Lung (tissue), 17 donors: ENCODE measurements at places on chromosomes 16 and 17. TPM values are rescaled to one million over a fixed set of nuclear protein-coding genes. Genes with fewer than 3 reads are reported as not detected.
A peak's percentile ranks its signal among the peaks of the same experiment; 100 is the strongest.

Gene KRTAP4-11
- total RNA-seq: not detected

Gene GP1BA
- total RNA-seq: 0.18 TPM

Gene RASD1
- 11.4 TPM for total RNA-seq

Gene DBNDD1
- 2.5 TPM for total RNA-seq

Gene DPEP2
- total RNA-seq: 9.2 TPM

Gene ADGRG3
- total RNA-seq: 14.8 TPM

Gene KRT9
- total RNA-seq: not detected

Gene PRCD
- total RNA-seq: 11.3 TPM

- H3K36me3 ChIP-seq: no peaks in the 10 kb centered on the region
- H3K27me3 ChIP-seq: no peaks in the 10 kb centered on the region
- H3K27ac ChIP-seq: no peak overlapping the region
- H3K4me3 ChIP-seq: no peak overlapping the region
Observed at GRCh38 chr17:8742819-8743218, 1.8 kb downstream of the CCDC42 start.

DNA sequence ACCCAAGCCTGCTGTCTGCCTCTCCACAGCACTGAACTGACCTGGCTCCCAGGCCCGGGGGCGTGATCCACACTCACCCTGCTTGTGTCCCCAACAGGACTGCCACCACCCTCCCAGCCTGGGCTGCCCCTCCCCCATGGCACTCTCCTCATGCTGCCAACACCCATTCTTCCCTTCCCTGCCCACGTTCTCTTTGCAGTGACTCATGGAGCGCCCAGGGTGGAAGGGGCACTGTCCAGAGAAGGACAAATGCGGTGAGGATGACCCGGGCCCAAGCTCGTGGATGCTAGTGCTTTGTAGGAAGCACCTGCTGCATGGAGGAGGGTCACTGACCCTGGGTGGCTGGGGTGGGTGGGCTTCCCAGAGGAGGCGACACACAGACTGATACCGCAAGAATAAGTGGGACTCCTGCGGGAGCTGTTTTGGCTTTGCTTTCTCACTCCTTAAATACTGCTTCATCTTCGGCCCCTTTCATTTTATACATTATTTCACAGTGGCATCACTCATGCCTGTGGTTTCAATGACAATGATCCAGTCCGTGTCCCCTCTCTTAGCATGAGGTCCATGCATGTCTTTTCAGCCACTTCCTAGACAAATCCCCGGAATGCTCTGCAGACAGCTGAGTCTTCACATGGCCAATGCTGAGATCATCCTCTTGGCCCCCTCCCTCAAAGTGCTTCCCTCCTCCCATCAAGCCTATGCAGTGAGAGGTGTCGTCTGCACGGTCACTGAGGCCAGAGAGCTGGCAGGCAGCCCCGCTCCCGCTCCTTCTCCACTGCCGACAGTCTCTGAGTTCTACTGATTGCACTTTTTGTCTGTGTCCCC, 17.6 kb downstream of the CDK5R1 start:
- no peaks in the 10 kb centered on the region for H3K27me3 ChIP-seq
- DNase-seq: peak; percentile 84
- H3K27ac ChIP-seq: peak overlapping the region; percentile 58
- no peak overlapping the region for H3K4me3 ChIP-seq
- no peaks in the 10 kb centered on the region for H3K36me3 ChIP-seq

DNA sequence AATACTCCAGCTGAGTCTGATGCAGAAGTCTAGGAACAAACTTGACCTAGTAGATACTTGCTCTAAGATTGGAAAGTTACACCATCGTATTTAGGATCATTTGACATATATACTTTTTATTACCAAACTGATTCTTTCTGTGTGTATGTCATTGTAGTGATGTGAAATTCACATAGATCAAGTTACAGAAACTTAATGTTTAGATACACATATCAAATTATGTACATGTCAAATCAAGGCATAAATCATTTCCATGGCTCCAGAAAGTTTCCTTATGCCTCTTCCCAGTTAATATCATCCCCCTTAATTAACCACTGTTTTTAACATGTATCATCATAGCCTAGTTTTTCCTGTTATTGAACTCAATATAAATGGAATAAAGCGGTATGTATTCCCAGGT, 292.0 kb upstream of the CDH11 start:
- H3K27ac ChIP-seq: no peak overlapping the region
- H3K4me1 ChIP-seq: peaks cover 4% of the 10 kb centered on the region
- no peaks in the 10 kb centered on the region for H3K36me3 ChIP-seq
- no peak overlapping the region for H3K4me3 ChIP-seq
- DNase-seq: no peak

- no peak overlapping the region for H3K4me3 ChIP-seq
- no peak for DNase-seq
- no peaks in the 10 kb centered on the region for H3K4me1 ChIP-seq
Observed at GRCh38 chr17:50047083-50047482, 8.8 kb upstream of the ITGA3 start.

DNA sequence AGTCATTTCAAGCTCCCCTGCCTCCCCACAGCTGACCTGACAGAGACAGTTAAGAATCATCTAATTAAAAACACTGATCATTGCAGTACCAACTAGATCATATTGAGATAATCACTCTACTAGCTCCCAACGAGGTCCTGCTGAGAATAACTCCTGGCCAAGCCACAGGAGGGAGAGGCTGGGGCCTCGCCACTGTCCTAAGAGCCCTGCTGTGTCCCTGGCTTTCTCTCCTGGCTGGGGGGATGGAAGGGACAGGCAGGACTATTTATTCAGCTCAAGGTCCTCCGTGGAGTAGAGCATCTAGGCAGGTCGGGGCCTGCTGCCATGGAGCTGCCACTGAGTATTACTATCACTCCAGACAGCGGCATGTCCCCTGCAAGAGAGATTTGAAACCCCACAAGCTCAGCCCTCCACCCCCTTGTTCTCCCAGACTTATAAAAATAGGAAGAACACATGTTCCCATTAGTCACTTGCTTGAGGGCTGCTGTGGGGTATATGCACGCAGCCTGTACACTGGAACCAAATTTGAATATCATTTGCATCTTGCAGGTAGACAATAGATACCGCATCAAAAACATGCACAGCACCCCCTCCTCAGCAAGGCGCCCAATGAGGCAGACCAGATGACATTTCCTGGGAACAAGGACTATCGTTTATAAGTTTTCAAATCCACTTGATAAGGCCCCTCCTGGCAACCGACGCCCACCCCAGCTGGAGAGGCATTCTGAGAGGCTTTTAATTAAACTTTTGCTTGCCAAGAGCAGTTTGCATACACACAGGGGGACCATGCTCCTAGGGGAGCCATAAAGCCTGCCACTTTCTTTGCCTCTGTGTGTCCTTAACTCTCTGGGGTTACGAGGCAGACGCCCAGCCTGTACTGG, 385.2 kb upstream of the ZFHX3 start:
- H3K4me3 ChIP-seq: no peak overlapping the region
- no peaks in the 10 kb centered on the region for H3K36me3 ChIP-seq
- no peak overlapping the region for H3K27ac ChIP-seq

GRCh38 chr17:27376637-27377547, 79.4 kb upstream of the KSR1 start:
- H3K27me3 ChIP-seq: no peaks in the 10 kb centered on the region
- no peaks in the 10 kb centered on the region for H3K4me1 ChIP-seq
- DNase-seq: no peak
- H3K27ac ChIP-seq: no peak overlapping the region
- H3K4me3 ChIP-seq: no peak overlapping the region

DNA sequence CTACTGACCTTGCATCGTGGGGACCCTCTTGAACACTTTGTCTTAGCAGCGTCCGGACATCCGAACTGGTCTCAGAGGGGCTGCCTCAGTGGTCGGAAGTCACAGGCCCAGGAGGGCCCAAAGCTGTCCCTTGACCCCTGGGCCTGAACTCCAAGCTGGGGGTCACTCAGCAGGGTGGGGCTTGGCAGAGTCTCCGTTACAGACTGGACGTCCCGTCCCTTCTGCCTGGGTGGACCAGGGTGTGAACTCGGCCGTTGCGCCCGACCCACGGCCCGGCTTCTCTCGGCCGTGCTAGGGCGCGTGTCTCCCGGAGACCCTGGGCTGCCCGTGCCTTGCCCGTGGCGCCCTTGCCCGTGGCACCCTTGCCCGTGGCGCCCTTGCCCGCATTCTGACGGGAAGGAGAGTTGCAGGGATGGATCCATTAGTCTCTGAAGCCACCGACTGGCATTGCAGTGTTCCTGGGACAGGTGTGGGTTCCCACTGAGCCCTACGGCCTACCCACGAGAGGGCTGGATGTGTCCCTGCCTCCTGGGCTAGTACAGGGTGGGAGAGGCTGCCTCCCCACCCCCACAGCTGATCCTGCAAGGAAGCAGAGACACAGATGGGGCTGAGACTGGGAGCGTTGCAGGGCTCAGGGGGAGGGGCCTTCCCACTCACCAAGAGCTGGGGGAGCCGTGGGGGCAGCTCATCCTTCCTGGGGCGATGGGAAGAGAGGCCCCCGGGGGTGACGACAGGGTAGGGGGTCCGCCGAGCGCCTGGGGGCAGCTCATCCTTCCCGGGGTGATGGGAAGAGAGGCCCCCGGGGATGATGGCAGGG, 4.9 kb downstream of the CACNA1H start:
- H3K4me1 ChIP-seq: peaks cover 38% of the 10 kb centered on the region
- no peak overlapping the region for H3K27ac ChIP-seq
- DNase-seq: no peak
- H3K4me3 ChIP-seq: no peak overlapping the region
- H3K27me3 ChIP-seq: peaks cover 13% of the 10 kb centered on the region
- no peaks in the 10 kb centered on the region for H3K36me3 ChIP-seq

DNA sequence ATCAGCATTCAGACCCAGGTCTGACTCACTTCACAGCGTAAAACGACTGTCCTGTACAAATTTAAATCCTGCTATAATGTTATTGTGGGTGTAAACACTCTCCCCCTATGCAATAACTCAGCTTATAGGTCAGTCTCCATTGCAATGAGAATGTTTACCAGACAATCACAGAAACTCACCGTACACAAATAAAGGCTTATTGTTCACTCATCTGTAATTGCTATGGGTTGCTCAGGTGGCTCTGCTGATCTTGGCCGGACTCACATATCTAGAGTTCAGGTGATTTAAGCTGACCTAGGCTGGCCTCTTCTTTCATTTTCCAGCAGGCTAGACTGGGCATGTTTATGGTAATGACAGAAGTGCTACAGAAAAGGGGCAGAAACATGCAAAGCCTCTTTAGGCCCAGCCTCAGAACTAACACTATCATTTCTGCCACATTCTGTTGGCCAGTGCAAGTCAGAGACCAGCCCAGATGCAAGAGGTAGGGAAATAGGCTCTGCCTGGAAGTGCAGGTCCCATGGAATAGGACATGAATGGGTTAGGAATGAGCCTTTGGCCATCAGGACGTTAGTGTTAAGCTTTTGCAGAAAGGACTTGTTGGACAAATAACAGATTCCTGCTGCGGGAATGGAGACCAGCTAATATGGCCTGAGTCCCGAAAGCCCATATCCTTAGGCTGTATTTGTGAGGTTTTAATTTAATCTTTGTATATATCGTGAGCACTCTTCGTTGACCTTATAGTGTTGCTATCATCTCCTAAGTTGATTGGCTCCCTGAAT, 44.0 kb downstream of the HLF start:
- no peak overlapping the region for H3K4me3 ChIP-seq
- H3K36me3 ChIP-seq: no peaks in the 10 kb centered on the region
- H3K4me1 ChIP-seq: peaks cover 6% of the 10 kb centered on the region

- H3K36me3 ChIP-seq: peaks cover 6% of the 10 kb centered on the region
- peak; percentile 87 for DNase-seq
- no peaks in the 10 kb centered on the region for H3K27me3 ChIP-seq
- H3K4me1 ChIP-seq: peaks cover 39% of the 10 kb centered on the region
- no peak overlapping the region for H3K4me3 ChIP-seq
- peak overlapping the region; percentile 44 for H3K27ac ChIP-seq
Observed at GRCh38 chr17:82876602-82877379, 37.0 kb upstream of the ZNF750 start.

GRCh38 chr16:3580686-3581085, 3.5 kb upstream of the NLRC3 start:
- DNase-seq: peak; percentile 19
- peaks cover 8% of the 10 kb centered on the region for H3K36me3 ChIP-seq
- H3K27me3 ChIP-seq: no peaks in the 10 kb centered on the region
- H3K4me3 ChIP-seq: no peak overlapping the region
- peaks cover 6% of the 10 kb centered on the region for H3K4me1 ChIP-seq

GRCh38 chr17:50866950-50867362, 802 bp upstream of the TOB1 start:
- no peaks in the 10 kb centered on the region for H3K27me3 ChIP-seq
- peak overlapping the region; percentile 98 for H3K27ac ChIP-seq
- peak overlapping the region; percentile 63 for H3K4me3 ChIP-seq
- peaks cover 7% of the 10 kb centered on the region for H3K4me1 ChIP-seq

- DNase-seq: no peak
- no peaks in the 10 kb centered on the region for H3K4me1 ChIP-seq
- no peak overlapping the region for H3K27ac ChIP-seq
- no peak overlapping the region for H3K4me3 ChIP-seq
- H3K36me3 ChIP-seq: no peaks in the 10 kb centered on the region
Observed at GRCh38 chr16:914440-914839, 56.3 kb downstream of the LMF1 start.

DNA sequence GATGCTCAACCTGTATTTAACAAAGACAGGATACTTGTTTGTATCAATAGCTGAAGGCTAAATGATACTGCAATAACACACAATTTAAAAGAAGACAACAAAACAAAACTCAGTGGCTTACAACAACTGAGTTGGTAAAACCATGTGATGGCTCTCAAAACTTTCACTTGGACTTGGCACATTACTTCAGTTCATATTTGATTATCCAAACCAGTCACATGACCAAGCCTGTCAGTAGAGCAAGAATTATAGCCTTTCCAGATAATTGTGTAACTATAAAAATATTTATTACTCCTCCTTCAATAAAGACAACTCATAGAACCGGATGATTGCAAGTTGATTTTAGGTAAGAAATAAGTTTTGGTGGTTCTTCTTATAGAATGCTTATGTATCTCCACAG, 56.8 kb downstream of the NQO1 start:
- H3K4me1 ChIP-seq: no peaks in the 10 kb centered on the region
- H3K4me3 ChIP-seq: no peak overlapping the region
- no peak for DNase-seq
- H3K27ac ChIP-seq: no peak overlapping the region
- H3K27me3 ChIP-seq: no peaks in the 10 kb centered on the region

DNA sequence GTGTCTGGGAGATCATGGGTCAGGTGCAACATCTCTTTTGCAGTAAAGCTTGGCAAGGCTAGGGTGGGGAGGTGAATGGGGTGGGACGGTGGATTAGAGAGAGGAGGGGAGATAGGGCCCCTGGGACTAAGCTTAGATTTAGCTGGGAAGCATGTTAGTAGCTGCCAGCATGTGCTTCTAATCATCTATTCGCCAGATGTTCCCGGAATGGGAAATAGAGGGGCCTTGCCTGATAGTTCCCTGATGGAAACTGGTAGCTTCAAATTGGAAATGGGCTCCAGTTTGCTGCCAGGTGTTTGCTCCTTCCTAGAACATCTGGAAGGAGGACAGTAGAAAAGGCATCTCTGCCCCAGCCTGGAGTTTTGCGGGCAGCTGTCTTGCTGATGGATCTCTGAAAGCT, 176.1 kb downstream of the CCDC182 start:
- no peak overlapping the region for H3K4me3 ChIP-seq
- no peak for DNase-seq
- H3K4me1 ChIP-seq: no peaks in the 10 kb centered on the region
- no peaks in the 10 kb centered on the region for H3K36me3 ChIP-seq
- H3K27me3 ChIP-seq: no peaks in the 10 kb centered on the region
